ENCODE measurements at places on chromosomes 6 and 20. TPM values are rescaled to one million over a fixed set of nuclear protein-coding genes. Genes with fewer than 3 reads are reported as not detected.

Gene WASF1
- total RNA-seq, result 31.8 TPM

Gene FNDC11
- 2.8 TPM for total RNA-seq

Gene CALHM4
- not detected for total RNA-seq

Gene MAS1
- not detected for total RNA-seq

DNA sequence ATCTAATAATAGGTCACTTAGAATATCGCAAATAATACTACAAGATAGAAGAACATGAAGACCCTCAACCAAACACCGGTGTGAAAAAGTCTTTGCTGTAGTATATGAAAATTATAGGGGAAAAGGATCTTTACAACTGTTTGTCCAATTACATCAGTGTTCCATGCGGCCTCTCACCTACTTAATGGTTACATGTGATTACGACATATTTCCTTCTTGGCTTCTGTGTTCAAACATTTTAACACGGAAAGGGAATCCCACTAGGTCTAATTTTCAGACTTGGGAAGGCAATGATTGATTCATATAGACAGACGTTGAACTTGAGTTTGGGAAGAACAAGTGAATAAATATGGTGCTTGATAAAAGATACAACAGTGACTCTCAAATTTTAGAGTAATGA is 273.4 kb downstream of the KIF16B start:
- no peak overlapping the region for H3K4me3 ChIP-seq
- H3K27ac ChIP-seq, result no peak overlapping the region
- DNase-seq, result no peak

DNA sequence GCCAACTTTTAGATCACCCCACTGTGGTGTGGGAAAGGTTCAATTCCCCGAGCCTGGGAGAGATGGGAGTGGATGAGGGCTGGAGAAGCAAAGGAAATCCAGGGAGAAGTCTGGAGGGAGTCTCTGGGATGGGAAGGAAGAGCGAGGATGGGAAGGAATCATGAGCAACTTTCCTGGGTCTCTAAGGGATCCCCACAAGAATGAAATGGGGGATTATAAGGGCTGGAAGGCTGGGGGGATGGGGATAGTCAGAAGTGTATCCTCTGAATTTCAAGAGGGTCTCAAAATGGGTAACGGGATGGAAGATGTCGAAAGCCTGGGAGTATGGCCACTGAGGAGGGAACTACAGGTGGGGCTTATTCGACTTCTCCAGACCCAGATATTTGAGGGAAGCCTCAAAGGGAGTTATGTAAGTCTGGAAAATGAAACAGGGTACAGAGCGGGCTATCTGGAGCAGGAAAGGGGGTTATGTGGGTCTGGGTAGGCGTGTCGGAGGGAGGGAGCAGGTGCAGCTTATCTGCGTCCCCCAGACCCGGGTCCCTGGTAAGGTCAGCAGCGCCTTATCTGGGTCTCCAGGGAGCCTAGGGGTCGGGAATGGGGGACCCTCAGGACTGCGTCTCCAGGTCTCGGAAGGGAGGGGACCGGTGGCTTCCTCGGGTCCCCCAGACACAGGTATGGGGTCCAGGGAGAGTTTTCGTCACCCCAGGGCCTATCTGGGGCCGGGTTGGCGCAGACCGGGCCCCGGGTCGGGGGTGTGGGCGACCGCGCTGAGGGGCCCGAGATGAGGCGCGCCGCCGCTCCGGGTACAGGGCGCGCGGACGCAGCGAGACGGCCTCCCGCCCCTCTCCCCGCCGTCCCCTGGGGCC is 550 bp downstream of the PLAGL2 start:
- peak; percentile 65 for DNase-seq
- peaks cover 7% of the 10 kb centered on the region for H3K4me1 ChIP-seq
- H3K27ac ChIP-seq, result peak overlapping the region; percentile 58
- no peaks in the 10 kb centered on the region for H3K27me3 ChIP-seq
- H3K36me3 ChIP-seq, result peaks cover 22% of the 10 kb centered on the region

DNA sequence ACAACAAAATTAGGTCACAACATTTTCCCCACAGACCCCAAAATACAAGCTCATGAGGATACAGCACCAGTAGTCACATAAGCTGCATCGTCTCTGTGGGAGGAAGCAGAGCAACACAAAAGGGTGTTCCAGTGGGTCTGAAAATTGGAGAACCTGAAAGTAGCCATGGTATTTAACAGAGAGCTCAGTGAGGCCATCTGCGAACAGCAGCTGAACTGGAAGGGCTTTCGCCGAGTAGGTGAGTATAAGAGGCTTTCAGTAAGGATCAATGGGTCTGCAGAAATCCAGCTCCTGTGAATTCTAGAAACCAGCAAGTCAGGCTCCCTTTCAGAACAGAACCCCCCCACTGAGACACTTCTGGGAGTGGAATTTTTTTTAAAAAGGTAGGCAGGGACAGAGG is 120.0 kb upstream of the RREB1 start:
- H3K36me3 ChIP-seq, result no peaks in the 10 kb centered on the region
- H3K27me3 ChIP-seq, result no peaks in the 10 kb centered on the region
- no peaks in the 10 kb centered on the region for H3K4me1 ChIP-seq
- H3K4me3 ChIP-seq, result no peak overlapping the region

GRCh38 chr6:41707565-41708200 is 27.7 kb downstream of the TFEB start:
- H3K36me3 ChIP-seq, result no peaks in the 10 kb centered on the region
- H3K4me1 ChIP-seq, result no peaks in the 10 kb centered on the region
- no peak overlapping the region for H3K4me3 ChIP-seq

DNA sequence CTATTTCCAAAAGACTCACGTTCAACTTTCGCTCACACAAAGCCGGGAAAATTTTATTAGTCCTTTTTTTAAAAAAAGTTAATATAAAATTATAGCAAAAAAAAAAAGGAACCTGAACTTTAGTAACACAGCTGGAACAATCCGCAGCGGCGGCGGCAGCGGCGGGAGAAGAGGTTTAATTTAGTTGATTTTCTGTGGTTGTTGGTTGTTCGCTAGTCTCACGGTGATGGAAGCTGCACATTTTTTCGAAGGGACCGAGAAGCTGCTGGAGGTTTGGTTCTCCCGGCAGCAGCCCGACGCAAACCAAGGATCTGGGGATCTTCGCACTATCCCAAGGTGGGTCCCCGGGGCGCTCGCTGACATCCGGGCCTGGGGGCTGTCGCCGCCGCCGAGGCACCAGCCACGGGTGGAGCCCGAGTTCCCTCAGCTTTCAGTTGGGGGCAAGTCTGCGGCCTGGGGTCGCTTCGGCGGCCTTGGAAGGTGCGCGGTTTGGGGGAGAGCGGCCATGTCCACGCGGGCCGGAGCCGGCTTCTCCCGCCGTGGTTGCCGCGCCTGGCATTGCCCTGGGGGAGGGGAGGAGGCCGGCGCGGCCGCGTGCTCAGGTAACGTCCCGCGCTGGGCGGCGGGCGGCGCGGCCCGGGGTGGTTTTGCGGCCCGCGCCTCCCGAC is 429 bp downstream of the AMD1 start:
- peak overlapping the region; percentile 61 for H3K27ac ChIP-seq
- peak overlapping the region; percentile 94 for H3K4me3 ChIP-seq
- no peaks in the 10 kb centered on the region for H3K36me3 ChIP-seq
- no peaks in the 10 kb centered on the region for H3K4me1 ChIP-seq
- DNase-seq, result peak; percentile 67

DNA sequence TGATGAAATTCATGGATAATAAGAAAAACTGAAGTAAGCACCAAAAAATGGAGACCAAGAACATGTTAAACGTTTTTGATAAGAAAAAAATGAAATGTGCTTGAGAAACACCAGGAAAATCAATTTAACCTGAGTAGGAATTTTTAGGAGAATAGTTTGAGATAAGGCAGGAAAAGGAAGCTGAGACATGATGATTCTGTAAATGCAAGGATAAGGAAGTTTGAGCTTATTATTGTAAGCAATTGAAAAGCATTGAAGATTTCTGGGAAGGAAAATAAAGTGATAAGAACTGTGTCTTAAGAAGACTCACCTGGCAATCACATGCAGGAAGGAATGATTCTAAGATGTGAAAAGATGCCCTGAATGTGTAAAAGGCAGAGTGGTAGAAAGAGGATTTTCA is 66.6 kb downstream of the ALDH8A1 start:
- no peak overlapping the region for H3K27ac ChIP-seq
- H3K4me1 ChIP-seq, result no peaks in the 10 kb centered on the region
- no peaks in the 10 kb centered on the region for H3K27me3 ChIP-seq
- H3K4me3 ChIP-seq, result no peak overlapping the region
- no peak for DNase-seq
- H3K36me3 ChIP-seq, result no peaks in the 10 kb centered on the region
